ENCODE measurements at places on chromosomes 12 and 14. TPM values are rescaled to one million over a fixed set of nuclear protein-coding genes. Genes with fewer than 3 reads are reported as not detected.
A peak's percentile ranks its signal among the peaks of the same experiment; 100 is the strongest.

The KLRD1 gene
- 0.48 TPM for total RNA-seq

The PRR13 gene
- 142 TPM for total RNA-seq

DNA sequence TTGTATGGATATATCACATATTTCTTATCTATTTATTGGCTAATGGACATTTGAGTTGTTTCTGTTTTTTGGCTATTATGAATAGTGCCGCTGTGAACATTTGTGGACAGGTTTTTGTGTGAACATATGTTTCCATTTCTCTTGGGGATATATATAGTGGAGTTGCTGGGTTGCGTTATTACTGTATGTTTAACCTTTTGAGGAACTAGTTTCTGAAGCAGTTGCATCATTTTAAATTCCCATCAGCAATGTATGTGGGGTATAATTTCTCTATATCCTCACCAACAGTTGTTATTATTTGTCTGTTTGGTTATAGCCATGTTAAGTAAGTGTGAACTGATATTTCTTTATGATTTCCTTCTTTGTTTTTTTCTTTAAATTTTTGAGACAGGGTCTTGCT lies 10.7 kb downstream of the TCTN2 start:
- DNase-seq, result no peak

The TRHDE gene
- total RNA-seq, result 3.2 TPM

- no peak for DNase-seq
These were observed 735.5 kb downstream of the MED13L start for GRCh38 chr12:115541891-115542421.

DNA sequence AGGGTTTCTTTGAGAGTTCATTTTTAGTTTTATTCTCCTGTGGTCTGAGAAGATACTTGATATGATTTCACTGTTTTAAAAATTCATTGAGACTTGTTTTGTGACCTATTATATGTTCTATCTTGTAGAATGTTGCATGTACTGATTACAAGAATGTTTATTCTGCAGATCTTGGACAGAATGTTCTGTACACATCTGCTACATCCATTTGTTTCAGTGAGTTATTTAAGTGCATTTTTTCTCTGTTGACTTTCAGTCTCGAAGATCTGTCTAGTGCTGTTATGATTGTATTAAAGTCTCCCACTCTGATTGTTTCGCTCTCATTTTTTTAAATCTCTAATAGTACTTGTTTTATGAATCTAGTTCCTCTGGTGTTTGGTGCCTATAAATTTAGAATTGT lies 1319.8 kb downstream of the TMEM121 start:
- DNase-seq, result no peak

GRCh38 chr12:72716221-72716620 lies 444.1 kb downstream of the TRHDE start:
- no peak for DNase-seq

GRCh38 chr12:42767998-42768397 lies 178.5 kb upstream of the PRICKLE1 start:
- DNase-seq, result no peak

The TSHR gene
- 0.65 TPM for total RNA-seq

GRCh38 chr12:108307006-108307405 lies 32.1 kb downstream of the CMKLR1 start:
- no peak for DNase-seq

The CEP170B gene
- total RNA-seq, result 51.5 TPM

The TAS2R42 gene
- not detected for total RNA-seq

DNA sequence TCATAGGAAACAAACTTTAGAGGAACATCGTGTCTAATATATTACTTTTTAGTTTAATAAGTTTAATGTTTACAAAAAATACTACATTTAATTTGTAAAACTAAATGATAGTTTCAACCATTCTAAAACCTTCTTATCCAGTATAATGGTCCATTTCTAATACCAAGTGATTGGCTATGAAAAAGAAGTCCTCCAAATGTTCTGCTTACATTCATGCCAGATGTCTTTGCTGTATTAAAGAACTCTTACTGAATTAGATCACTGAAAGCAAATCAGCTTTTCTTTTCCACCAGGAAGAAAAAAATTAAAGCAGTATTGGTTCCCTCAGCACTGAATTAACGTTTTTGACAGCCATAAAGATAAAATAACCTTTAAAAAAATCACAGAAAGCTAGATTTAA lies 3.7 kb downstream of the NOVA1 start:
- no peak for DNase-seq

- no peak for DNase-seq
These were observed 13.2 kb upstream of the BMAL2 start for GRCh38 chr12:27319409-27319808.

The P2RX2 gene
- total RNA-seq, result 2.8 TPM

- DNase-seq, result no peak
These were observed 340.1 kb downstream of the BCL11B start for GRCh38 chr14:98931911-98932310.

The SIX6 gene
- total RNA-seq, result not detected

The CRACR2A gene
- 1.9 TPM for total RNA-seq

DNA sequence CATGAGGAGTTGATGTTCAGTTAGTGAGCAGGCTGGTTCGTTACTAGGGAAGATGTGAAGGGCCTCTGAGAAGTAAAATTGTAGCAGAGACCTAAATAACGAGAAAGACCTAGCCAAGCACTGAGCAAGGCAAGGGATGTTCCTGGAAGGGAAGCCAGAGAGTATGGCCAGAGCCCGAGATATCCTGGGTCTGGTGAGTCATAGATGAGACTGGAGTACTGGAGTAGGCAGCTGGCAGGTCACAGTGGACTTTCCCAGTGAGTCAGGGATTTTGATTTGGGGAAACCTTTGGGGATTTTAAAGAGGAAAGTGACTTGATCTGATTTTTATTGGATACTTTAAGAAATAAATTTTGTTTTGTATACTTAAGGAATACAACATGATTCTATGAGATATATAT lies 369.0 kb downstream of the DIO2 start:
- DNase-seq, result no peak

- no peak for DNase-seq
These were observed 1.2 kb downstream of the TAPBPL start for GRCh38 chr12:6452944-6453630.

- DNase-seq, result peak; percentile 15
These were observed 317.5 kb downstream of the BCL11B start for GRCh38 chr14:98954349-98955000.

The PTPRR gene
- 0.95 TPM for total RNA-seq

- DNase-seq, result no peak
These were observed 324.0 kb downstream of the PRKD1 start for GRCh38 chr14:29603696-29604095.

DNA sequence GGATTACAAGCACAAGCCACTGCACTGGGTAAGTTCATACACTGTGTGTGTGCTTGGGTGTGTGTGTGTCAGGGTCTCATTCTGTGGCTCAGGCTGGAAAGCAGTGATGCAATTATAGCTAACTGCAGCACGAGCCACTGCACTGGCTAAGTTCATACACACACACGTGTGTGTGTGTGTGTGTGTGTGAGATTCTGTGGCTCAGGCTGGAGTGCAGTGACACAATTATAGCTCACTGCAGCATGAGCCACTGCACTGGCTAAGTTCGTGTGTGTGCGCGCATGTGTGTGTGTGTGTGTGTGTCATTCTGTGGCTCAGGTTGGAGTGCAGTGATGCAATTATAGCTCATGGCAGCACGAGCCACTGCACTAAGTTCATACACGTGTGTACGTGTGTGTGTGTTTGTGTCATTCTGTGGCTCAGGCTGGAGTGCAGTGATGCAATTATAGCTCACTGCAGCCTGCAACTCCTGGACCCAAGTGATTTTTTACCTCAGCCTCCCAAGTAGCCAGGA lies 85.4 kb downstream of the HECTD1 start:
- no peak for DNase-seq

DNA sequence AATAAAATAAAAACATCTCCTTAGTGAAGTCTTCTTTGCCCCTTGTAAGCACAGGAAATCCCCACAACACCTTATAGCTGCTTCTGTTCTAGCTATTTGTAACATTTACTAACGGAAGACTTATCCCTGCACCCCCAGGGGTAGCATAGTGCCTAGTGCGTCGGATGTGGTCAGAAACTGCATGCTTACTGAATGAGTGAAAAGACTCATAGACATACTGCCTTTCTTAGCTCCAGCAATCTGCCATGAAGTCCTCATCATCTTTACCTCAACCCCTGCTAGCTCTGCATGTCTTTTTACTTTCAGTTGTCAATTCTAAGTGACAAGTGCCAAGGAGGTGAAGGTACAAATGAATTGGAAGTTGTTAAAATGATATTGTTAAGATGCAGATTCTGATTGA lies 12.9 kb downstream of the RIOX1 start:
- no peak for DNase-seq

The ACOT6 gene
- not detected for total RNA-seq

The RASAL1 gene
- 0.58 TPM for total RNA-seq

GRCh38 chr12:56127485-56127887 lies 581 bp upstream of the ESYT1 start:
- DNase-seq, result no peak

GRCh38 chr12:107461222-107461975 lies 224.2 kb upstream of the PWP1 start:
- no peak for DNase-seq

DNA sequence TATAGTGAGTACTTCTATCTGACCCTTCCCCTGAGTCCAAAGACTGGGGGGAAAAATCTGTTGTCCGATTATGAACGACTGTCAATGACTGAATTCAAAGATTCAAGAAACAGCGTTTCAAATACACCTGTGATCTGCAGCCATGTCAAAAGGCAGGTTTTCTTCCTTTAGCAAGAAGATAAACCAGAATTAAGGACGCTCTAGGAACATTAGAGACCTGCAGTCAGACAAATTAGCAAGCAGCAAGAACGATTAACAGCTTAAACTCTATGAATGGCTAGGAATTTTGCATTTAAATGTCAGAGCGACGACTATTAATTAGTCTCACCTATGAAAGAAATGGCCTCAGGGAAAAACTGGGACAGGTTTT lies 2.1 kb downstream of the DUSP6 start:
- DNase-seq, result no peak

The KERA gene
- 0.17 TPM for total RNA-seq

The C12orf54 gene
- total RNA-seq, result not detected
